ENCODE measurements at places on chromosomes 1 and 21.

DNA sequence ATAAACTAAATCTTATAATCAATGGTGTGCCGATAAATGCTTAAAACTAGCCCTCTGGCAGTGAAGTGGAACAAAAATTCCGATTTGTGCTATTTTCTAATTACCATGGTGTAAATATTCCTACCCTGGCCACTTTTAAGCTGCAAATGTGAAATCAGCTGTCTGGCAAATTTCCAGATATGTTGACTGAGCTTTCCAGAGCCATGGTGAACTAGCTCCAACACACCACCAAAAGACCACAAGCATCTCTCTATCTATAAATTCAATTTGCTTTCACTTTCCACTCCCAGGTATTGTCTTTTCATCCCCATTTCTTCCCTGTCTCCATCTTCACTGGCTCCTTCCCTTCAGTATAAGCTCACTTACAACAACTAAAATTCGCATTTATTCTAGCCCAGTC, 152.3 kb upstream of the RGS18 start:
- no peak for DNase-seq

GRCh38 chr1:168772428-168773060, 43.5 kb upstream of the DPT start:
- no peak for DNase-seq

GRCh38 chr1:236753516-236753915, 41.6 kb upstream of the MTR start:
- no peak for DNase-seq

DNA sequence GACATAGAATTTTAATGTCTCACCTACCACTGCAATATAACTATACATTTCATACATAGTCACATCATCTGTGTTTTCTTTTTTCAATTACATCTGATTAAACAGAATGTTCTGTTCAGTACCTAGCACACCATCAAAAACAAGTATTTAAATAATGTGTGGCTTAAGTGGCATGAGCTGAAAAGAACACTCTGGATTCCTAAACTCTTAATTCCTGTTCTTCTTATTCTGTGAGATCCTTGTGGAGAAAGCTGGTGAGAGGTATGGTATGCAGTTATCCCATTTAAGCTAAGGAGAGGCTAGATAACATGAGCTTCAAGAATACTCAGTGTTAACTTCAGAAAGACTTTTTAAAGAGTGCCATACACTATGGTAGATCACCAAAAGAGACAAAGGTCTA, 5.5 kb downstream of the TP53BP2 start:
- no peak for DNase-seq

- DNase-seq: no peak
These were observed 23.0 kb downstream of the KNCN start for GRCh38 chr1:46528297-46528955.

GRCh38 chr1:170262276-170262939, 116.6 kb downstream of the NTMT2 start:
- no peak for DNase-seq

DNA sequence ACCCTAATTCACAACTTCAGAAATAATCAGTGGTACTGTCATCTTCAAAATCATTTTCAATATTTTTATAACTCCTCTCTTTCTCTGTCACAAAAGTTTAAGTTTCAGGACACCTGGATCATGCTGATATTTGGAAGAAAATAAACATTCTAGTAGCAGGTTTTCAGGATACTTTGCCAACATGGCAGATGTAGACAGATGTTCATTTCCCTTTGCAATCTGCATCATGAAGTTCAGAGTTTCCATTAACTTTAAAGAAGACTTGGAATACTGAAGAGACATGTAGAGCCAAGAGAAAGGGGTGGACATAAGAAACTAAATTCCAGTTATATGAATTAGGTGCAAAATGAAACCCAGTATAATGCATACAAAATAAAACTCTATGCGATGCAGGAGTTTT, 218.1 kb downstream of the USH2A start:
- no peak for DNase-seq

GRCh38 chr21:26850116-26850643, 5.0 kb upstream of the ADAMTS1 start:
- DNase-seq: no peak

DNA sequence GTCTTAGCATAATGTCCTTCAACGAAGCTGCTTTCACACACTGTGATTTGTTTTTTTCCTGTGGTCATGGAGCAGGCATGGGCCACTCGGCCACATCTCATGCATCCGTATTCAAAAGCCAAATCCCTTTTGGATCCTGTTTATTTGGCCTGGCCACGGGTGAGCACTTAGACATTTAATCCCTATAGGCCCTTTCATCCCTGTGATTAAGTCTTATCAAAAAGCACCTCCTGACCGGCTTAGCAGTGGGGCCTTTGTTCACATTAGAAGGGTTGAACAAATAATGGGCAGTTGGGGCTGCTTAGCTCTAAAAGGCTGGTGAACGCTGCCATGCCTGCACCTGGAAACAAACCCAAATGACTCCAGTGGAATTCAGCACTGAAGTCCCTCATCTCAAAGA, 2.0 kb downstream of the KCNE2 start:
- no peak for DNase-seq

- DNase-seq: no peak
These were observed 144.0 kb upstream of the CHRM3 start for GRCh38 chr1:239242404-239242803.

- DNase-seq: no peak
These were observed 222.0 kb downstream of the TRABD2B start for GRCh38 chr1:47774986-47775834.

DNA sequence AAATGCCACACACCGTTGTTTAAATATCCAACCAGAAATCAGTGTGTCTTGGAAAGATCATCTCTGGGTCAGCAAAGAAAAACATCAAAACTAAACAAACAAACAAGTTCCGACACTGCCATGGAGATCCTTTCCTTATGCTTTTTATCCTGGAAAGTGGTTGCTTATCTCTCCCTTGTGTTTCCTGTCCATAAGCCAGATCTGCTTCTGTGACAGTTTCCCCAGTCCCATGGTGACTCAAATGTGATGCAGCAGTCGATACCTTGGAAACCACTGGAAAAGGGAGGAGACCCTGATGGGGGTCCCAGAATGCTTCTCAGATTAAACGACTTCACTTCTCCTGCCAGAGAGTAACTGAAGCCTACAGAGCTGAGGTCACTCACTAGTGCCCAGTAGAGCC, 94.7 kb downstream of the DMRTA2 start:
- DNase-seq: no peak

GRCh38 chr1:201219481-201220387, 29.1 kb downstream of the IGFN1 start:
- DNase-seq: peak; percentile 14

DNA sequence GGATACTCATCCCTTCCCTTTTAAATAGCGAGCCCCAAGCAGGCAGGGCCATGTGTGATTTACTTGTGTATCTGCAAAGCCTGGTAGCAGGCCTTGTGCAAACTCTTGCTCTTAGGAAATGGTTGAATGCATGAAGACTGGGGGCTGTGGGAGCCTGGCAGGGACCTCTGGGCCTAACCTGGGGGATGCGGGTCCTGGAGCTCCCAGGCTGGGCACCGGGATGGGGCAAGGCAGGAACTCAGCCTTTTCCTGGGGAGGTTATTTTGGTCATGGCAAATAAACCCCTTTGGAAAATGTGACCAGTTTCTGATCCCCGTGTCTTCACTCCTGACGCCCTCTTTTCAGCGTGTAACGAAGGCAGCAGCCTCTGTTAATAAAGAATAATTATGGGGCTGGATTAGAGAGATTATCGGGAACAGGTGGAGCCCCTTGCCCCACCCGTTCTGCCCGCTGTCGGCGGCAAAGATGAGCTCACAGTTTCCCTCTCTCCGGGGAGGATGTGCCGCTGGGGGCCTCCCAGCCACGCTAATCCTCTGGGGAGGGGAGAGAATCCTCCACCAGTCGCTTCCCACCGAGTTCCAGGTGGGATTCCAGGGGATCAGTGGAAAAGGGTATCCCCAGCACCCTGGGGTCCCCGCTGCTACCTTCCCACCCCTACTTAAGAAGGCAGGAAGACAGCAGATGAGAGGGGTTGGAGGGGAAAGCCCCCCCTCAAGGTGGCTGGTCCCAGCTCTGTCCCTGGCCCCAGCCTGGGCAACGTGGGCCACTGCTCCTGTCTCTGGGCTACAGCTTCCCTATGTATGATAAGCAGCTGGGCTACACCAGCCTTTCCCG, 69.7 kb upstream of the WNT4 start:
- no peak for DNase-seq

GRCh38 chr1:30746212-30747032, 11.2 kb downstream of the LAPTM5 start:
- DNase-seq: no peak

DNA sequence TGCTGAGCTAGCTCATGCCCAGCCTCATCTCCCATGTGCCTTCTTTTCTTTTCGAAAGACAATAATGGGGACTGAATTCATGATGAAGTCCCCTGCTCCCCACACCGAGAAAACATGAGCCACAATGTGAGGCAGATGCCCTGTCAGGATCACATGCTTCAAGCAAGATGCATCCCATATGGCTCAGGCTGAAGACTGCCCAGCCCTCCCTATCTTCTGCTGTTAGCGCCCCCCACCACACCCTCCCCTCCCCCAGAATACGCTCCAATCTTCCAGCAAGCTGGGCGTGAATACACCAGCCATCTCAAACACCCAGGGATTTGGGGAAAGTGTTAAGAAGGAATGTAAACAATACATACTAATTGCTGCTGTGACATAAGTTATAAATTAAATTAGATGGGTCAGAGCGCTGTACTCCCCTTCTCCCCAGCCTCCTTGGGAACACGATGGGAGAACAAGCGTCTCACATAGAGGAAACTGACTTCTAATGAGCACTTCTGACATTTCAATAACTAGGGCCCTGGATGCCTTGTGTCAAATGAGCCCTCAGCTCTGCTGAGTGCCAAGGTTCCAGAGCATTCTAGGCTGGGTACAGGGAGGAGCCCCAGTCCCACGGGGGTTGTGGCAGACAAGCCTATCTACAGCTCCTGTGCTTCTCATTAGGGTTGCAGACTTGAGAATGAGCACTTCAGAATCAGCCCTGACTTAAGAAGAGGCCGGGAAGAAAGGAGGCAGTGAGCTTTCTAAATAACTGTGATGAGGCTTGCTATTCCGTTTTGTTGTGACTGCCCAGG, 55.6 kb downstream of the TNR start:
- no peak for DNase-seq

GRCh38 chr1:8457760-8458381, 140.0 kb downstream of the SLC45A1 start:
- no peak for DNase-seq

GRCh38 chr21:14403681-14404318, 20.9 kb upstream of the HSPA13 start:
- DNase-seq: no peak

DNA sequence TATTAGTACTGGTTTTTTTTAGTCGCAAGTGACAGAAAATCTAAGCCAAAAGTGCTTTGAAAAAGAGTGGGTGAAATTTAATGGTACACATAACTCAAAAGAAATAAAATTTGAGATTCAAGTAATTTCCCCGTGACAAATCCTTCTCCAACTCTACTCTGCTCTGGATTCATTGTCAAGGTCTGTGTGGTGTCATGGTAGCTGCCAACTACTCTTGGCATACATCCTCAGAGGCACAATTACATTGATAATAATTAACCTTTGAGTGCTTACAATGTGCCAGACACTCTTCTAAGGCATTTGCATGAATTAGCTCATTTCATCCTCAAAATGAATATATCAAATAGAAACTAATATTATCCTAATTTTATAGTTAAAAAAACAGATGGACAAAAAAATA, 1153.9 kb upstream of the NCAM2 start:
- DNase-seq: no peak

DNA sequence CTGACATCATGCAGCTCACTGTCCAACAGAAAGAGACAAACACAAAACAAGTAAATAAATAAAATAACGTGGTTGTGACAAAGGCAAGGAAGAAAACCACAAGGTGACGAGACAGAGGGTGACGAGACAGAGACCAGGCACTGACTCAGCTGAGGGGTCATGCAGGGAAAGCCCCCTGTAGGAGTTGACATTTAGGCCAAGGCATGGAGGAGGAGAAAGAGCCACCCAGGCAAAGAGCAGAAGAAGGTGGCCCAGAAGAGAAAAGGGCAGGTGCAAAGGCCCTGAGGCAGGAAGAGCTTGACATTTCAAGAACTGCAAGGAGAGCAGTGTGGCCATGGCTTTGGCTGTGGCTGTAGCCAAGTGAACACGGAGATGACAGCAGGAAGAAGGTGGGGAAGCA, 65.1 kb upstream of the ID3 start:
- DNase-seq: no peak

GRCh38 chr1:175072099-175072951, 4.7 kb downstream of the TNN start:
- peak; percentile 61 for DNase-seq

- no peak for DNase-seq
These were observed 18.9 kb downstream of the CAPN2 start for GRCh38 chr1:223731133-223731770.

DNA sequence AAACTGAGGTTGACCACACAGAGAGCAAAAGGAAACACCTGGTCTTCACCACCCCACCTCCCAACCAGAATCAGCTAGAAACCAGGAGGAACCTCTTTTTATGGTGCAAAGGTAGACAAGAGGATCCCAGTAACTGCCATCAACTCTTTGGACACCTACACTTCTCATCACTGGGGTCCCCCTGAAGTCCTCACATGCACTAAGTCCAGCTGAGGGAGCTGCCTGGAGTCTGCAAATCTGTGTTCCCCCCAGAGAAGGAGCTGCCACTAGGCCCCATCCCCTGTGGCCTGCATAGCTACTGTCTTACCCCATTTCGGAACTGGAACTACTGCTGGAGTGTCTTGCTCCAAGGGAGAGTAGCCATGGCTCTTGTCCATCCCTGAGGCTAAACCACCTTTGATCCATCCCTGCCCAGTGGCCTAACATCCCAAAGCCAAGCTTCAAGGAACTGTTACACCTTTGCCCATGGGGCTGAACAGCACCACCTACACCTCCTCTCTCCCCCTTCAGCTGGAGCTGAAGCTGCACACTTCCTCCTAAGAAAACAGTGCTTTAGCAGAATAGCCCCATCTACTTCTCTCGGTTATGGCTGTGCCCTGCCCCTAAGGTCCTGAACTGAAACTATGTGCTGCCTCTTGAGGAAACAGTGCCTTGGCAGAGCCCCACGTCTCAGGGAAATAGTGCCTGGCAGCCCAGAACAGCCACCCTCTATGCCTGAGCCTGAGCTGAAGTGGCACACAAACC, 85.4 kb upstream of the CD53 start:
- DNase-seq: peak; percentile 10

DNA sequence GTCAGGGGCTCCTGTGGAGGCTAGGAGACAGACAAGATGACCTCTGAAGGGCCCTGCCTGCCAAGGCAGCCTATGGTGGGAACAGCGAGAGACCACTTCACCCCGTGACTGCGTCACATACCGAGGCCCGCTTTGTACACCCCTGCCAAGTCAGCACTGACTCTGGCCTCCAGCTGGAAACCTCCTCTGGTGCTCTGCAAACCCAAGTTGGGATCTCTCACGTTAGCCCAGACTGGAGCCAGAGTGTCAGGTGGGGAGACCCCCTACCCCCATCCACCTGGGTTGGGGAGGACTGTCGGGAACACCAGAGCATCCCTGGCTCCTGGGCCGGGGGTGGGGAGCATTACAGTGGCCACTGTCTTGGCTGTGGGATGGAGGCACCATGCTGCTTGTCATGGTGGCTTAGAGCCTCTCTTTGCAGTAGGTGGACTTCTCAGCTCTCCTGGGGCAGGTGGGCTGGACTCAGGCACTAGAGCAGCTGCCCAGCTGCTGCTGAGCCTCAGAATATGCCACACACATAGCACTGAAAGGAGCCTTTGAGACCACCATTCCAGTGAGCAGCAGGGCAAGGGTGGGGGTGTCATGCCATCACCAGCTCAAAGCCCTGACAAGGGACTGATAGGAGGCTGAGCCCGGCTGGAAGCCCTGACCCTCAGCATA, 50.4 kb downstream of the ELK4 start:
- DNase-seq: no peak

GRCh38 chr1:64343823-64344190, 126.1 kb upstream of the CACHD1 start:
- no peak for DNase-seq
